ENCODE measurements at places on chromosomes 6 and 20. TPM values are rescaled to one million over a fixed set of nuclear protein-coding genes. Genes with fewer than 3 reads are reported as not detected.

DNA sequence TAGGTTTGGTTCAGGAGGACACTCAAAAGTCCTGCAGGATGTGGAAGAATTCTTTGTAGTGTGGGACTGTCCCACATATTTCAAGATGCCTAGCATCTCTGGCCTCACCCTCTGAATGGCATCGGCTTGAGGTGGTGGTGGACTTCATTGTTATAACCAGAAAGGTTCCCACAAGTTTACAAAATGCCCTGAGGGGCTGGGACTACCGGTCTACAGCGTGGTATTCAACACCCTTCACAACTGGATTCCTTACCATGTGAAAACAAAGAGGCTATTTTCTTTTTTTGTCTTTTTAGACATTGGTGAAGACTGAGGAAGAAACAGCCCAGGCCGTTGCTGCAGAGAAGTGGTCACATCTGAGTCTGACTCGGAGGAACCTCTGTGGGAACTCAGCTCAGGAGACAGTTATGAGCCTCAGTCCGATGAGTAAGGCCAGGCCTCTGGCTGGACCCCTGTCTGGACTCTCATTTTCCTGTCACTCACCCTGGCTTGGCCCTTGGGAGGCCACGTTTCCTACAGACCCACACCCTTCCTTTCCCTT, 15.2 kb downstream of the PGBD1 start:
- DNase-seq, result no peak

- no peak for DNase-seq
Observed at GRCh38 chr6:163530406-163530805, 115.9 kb downstream of the QKI start.

GRCh38 chr6:128437685-128438084, 82.7 kb downstream of the PTPRK start:
- DNase-seq, result no peak

SLC32A1 gene
- total RNA-seq, result not detected

Measured in renal cortical epithelial cell (primary cell).